ENCODE measurements at places on chromosomes 6 and 20.

DNA sequence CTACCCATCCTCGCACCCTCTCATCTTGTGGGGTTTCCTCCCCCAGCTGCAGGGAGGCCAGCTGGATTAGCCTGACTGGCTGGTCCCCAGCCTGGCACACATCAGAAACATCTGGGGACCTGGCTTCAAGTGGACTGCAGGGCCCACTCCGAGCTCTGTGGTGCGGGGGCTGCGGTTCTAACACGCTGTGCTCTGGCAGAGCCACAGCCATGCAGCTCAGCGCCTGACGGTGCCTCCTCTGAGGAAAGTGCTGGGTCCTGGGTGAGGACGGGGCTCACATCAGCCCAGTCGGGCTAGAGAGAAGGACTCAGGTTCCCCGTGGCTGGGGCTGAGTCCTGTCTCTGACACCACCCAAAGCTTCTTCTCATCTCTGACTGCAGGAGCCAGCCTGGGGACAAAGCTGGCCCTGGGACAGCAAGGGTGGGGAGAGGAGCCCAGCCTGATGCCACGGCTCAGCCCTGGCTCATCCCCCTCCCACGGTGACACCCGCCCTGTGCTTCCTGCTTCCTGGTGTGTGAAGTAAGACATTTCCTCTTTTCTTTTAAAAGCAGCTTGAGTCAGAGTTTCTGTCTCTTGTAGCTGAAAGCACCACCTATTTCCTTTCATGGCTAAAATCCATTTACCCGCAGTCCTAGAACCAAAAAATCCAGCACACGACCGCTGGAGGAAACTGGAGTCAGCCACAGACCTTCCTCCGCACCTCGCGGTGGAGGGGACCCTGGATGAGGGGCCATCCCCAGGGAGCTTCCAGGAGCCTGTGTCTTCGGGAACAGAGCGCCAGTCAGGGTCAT lies 127.4 kb upstream of the AFDN start:
- DNase-seq: no peak

DNA sequence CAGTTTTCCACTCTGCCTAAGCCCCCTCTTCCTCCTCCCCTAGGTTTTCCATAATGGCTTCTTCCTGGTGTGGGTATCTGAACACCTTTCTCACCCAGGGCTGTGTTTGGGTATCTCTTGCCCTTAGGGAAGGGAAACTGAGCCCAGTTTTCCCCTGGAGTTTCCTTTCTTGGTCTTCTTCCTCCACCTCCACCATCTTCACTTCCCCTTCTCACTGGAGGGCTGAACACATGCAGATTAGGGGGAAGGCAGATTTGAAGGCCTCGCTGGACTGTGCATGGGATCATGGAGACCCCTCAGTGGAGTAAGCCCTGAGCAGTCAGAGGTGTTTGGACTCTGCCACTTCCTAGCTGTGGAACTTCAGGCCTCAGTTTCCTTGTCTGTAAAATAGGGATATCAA lies 27.8 kb downstream of the FOXP4 start:
- no peak for DNase-seq

- no peak for DNase-seq
Measured at GRCh38 chr20:44688053-44688625, 27.0 kb upstream of the CCN5 start.

DNA sequence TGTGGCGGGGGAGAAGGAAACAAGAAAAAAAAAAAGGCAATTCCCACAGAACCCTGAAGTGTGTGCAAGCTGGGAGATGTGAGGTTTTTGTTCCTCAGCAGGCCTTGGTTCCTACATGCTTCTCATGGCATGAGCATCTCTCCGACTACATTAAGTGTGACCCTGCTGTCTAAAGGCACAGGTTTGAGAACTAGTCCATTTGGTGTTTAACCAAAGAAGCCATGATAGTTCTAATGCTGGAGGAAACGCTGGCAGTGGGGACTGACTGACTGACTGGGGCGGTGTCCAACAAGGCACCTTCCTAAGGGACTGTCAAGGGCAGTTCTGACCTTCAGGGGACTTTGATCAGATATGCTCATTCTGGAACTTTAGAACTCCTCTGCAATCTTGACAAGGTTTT lies 3.8 kb downstream of the TXNDC5 start:
- DNase-seq: no peak

DNA sequence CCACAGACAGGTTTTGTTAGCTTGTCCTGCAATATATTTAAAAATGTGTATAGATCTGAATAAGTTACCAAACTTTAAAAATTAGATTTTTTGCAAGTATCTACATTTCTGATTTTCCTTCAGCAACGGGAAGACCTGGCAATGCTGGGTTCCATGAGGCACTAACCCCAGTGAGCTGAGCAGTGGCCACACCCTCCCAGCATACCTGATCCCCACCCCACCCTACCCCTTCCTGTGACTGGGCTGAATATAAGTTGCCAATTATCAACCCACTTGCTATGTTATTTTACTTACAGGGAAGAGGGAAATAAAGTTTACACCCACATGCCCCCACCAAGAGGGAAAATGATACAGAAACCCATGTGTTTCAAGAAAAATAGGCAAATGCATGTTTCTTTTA lies 70.3 kb upstream of the RALGAPA2 start:
- DNase-seq: no peak

GRCh38 chr20:63645218-63645617 lies 8.0 kb downstream of the STMN3 start:
- no peak for DNase-seq

DNA sequence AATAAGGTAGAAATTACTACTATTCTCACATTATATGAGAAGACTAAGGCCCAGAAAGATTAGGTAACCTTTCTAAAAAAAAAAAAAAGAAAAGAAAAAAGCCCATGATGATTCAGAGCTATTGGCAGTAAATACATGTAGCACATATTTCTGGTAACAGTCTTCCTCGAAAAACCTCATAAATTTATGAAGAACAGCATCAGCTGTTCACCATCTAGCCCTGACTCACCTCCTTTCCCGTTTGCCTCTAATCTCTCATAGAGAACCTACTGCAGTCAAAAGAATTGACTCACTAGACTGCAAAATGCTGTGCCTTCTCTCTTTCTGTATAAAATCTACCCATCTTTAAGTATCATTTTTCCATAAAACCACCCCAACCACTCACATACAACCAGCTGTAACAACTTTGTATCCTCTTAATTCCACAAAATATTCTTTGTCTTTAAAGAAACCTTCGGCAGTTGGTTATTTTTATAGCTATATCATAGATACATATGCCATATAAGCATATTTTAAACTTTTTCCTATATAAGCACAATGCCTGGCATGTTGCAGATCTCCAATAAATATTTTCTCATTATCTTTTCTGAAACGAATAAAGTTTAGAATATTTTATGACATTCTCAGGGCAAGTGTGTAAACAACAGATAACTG lies 152.7 kb upstream of the ENPP5 start:
- DNase-seq: no peak

DNA sequence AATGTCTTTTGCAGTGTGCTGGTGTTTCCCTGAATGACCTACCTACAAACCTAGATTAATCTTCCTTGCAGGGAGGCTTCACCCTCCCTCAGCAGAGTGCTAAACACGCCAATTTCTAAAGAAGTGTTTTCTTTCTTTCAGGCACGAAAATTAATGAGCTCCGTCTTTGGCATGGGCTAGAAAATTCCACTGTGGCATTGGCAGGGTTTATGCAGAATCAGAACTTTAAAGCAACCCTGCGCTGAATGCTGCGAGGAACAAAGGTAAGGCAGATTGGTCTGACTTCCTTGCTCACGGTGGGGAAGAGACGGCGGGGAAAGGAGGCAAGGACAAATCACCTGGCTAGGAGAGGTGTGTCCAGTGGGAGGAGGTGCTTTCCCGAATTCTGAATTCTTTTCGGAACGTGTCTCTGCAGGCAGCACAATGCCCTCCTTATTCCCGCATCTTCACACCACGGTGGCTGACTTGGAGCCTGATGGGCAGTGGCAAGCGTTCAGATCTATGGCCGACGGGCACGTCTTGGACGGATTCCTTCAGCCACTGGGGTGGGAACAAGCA lies 6.2 kb upstream of the BANF2 start:
- DNase-seq: no peak

DNA sequence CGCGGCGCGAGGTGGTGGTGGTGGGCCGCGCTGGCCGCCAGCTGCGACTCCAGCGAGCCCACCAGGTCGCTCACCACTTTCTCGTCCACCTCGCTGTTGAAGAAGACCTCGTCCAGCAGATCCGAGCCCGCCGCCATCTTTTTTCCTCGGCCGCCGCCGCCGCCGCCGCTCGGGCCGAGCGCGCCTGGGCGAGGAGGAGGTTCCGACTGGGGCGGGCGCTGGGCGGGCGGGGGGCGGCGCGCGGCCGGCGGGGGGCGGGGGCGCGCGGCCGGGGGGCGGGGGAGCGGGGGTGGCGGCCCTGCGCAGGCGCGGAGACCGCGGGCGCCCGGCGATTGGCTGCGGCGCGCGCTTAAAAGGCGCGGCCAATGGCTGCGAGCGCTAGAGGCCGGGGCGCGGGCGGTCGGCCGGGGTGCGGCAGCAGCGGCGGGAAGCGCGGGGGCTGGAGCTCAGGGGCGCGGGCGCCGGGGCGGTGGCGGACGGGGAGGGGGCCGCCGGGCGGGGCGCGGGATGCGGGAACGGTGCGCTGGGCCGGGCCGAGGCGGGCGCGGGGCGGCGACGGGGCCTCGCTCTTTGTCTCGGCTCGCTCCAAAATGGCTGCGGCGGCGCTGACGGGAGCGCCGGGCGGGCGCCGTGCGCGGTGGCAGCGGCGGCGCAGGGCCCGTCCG lies at the start of gene TAF4:
Gene TAF4, minus strand, starts transcription at position 208 of the 665 bp plus-strand sequence. Its CDS starts 71 bp downstream, at position 137.
- peak; percentile 65 for DNase-seq

DNA sequence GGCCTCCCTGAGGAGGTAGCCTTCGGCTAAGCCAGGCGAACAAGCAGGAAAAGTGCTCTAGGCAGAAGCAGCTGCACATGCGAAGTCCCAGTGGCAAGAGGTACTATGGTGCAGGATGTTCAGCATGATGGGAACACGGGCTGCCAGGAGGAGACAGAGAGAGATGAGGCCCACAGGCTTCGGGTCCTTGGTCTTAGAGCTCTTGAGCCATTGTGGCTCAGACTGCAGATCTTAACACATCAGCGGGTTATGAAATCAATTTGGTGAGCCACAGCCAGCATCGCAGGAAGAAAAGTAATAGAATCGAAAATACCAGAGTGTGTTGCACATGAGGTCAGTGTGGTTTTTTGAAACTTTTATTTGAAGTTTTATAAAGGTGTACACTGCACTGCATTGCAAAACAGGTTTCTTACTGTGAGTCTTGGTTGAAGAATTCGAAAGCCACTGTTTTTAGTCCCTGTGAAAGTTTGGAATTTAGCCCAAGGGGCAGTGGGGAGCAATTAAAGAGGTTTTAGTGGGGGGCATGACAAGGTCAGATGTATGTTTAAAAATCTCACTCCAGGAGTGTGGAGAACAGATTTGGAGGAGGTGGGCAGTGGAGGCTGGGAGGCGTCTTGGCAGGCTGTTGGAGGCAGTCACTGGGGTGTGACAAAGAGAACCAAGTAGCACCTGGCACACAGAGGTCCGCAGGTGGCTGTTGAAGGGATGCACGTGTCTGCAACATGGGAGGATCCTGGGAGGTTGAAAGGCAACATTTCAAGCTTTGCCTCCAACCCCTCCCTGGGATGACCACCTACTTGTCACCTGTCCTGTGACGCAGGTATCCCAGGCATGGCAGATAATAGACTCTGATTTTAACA lies 69.3 kb downstream of the EYA2 start:
- no peak for DNase-seq

DNA sequence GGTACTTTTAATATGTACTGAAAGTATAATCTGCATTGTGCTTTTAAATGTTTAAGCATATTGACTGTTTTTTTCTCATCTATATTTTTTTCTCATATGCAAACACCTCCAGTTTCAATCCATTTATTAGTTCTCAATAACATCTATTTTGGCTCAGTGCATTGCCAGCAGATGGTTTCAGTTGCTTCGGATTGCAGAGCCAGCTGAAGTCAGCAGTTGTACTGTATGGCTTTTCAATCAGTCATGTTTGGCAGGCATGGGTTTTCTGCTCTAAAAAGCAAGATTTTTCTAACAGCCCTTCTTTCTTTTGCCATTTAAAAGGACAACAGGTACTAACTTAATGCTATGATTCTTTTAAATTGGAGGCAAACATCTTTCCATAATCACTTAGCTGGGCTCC lies 121.2 kb downstream of the CD109 start:
- no peak for DNase-seq

DNA sequence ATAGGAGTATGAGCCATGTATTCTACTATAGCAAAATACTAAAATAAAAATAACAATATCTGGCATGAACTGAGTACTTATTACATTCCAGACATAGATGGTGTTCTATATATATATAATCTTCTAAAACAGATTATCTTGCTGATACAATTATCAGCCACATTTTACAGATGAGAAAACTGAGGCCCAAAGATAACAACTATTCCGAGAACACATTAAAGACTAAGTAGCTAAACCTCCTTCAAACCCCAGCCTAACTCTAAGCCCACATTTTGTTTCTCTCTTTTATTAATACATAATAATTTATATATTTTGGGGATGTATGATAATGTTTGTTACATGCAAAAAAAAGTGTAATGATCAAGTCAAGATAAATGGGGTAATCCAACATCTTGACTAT lies 98.7 kb upstream of the RUNX2 start:
- no peak for DNase-seq

DNA sequence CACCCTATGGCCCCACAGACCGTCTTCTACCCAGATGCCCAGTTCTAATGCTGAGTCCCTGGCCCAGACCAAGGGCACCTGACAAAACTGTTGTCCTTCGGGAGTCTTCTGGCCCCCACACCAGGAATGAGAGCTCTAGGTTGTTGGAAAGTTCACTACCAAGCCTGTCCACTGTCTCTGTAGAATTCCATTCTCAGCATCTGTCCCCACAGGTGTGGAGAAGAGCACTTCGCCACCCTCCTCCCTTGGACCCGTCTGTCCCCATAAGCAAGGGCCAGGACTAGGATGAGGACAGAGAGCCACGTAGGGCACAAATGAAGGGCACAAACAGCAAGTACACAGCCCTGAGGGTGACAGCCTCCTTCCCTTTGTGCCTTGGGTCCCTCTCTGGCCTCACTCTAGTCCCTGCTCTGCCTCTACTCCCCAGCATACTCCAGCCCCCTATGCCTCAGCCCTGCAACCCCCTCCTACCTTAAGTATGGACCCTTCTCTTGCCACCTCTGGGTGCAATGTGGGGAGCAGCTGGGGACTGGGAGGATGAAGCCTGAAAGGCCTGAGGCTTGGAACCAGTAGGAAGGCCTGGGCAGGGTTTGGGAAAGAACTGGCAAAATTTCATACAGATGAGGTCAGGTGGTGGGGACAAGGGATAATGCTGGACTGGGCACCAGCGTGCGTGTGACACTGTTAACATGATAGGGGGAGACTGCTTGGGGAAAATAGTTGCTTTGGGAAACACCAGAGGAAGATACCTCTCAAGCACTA lies 4.3 kb downstream of the LZTS3 start:
- DNase-seq: no peak

GRCh38 chr6:80331974-80332373 lies 225.5 kb downstream of the BCKDHB start:
- DNase-seq: no peak
